CD4-positive, CD25-positive, alpha-beta regulatory T cell (primary cell): ENCODE measurements at places on chromosomes 13 and 19. TPM values are rescaled to one million over a fixed set of nuclear protein-coding genes. Genes with fewer than 3 reads are reported as not detected.

Gene CYP2S1
- polyA plus RNA-seq = not detected

Gene ECSIT
- 27.3 TPM for polyA plus RNA-seq

Gene SERTM1
- not detected for polyA plus RNA-seq

Gene REEP6
- polyA plus RNA-seq = 3.0 TPM

Gene PDCD2L
- 20.4 TPM for polyA plus RNA-seq

Gene CCL25
- polyA plus RNA-seq = not detected

Gene FCER2
- polyA plus RNA-seq = 4.5 TPM

Gene THSD1
- not detected for polyA plus RNA-seq

Gene KLK15
- not detected for polyA plus RNA-seq

Gene NRTN
- 0.68 TPM for polyA plus RNA-seq

Gene YIF1B
- polyA plus RNA-seq = 38.1 TPM

Gene ZNF546
- polyA plus RNA-seq = 5.6 TPM

Gene SIGLEC12
- polyA plus RNA-seq = not detected

Gene SLITRK5
- not detected for polyA plus RNA-seq

Gene COL5A3
- not detected for polyA plus RNA-seq

Gene CPB2
- polyA plus RNA-seq = not detected

Gene RAB3D
- polyA plus RNA-seq = 6.5 TPM

Gene RDH8
- polyA plus RNA-seq = not detected

Gene LHFPL6
- polyA plus RNA-seq = 0.42 TPM

Gene TNNT1
- not detected for polyA plus RNA-seq

Gene CARM1
- 0.59 TPM for polyA plus RNA-seq

Gene MATK
- 4.7 TPM for polyA plus RNA-seq

Gene SPC24
- 0.75 TPM for polyA plus RNA-seq

Gene KLC3
- polyA plus RNA-seq = not detected

Gene TUBA3C
- polyA plus RNA-seq = not detected

Gene FXYD3
- polyA plus RNA-seq = not detected

Gene TPTE2
- polyA plus RNA-seq = not detected

Gene THAP8
- polyA plus RNA-seq = 3.5 TPM

Gene LRRC4B
- not detected for polyA plus RNA-seq

Gene ZNF763
- polyA plus RNA-seq = 1.9 TPM

Gene PGLYRP2
- polyA plus RNA-seq = not detected

Gene ZNF709
- 3.7 TPM for polyA plus RNA-seq

Gene MADCAM1
- polyA plus RNA-seq = 0.33 TPM
